NB4 (cell line): ENCODE measurements at places on chromosomes 7 and 10.

- DNase-seq, result peak; percentile 68
Measured at GRCh38 chr7:116511552-116512519, 12.3 kb downstream of the CAV2 start.

DNA sequence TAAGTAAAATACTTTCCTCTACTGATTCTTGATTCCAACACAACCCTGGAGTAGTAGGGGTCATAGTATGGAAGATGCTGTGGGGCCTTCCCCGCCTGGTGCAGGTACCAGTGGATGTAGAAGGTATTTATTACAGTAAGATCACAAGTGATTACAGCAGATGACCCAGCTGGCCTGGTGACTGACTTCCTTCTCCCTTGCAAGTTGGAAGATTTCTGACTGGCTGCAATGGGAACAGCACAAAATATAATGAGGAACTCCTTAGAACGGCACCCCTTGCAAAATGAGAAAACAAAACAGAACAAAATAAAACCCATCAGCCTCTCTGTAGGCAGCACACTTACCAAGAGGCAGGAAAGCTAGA, 61.7 kb upstream of the TARP start:
- no peak for DNase-seq

GRCh38 chr7:32957326-32958045, at the start of gene FKBP9:
Gene FKBP9 (plus strand): TSS chr7:32957440. CDS start chr7:32957574, 134 bp downstream.
- peak; percentile 87 for DNase-seq

GRCh38 chr7:13743226-13743625, 246.2 kb downstream of the ETV1 start:
- DNase-seq, result no peak

- no peak for DNase-seq
Measured at GRCh38 chr7:81433206-81433605, 336.6 kb downstream of the HGF start.

DNA sequence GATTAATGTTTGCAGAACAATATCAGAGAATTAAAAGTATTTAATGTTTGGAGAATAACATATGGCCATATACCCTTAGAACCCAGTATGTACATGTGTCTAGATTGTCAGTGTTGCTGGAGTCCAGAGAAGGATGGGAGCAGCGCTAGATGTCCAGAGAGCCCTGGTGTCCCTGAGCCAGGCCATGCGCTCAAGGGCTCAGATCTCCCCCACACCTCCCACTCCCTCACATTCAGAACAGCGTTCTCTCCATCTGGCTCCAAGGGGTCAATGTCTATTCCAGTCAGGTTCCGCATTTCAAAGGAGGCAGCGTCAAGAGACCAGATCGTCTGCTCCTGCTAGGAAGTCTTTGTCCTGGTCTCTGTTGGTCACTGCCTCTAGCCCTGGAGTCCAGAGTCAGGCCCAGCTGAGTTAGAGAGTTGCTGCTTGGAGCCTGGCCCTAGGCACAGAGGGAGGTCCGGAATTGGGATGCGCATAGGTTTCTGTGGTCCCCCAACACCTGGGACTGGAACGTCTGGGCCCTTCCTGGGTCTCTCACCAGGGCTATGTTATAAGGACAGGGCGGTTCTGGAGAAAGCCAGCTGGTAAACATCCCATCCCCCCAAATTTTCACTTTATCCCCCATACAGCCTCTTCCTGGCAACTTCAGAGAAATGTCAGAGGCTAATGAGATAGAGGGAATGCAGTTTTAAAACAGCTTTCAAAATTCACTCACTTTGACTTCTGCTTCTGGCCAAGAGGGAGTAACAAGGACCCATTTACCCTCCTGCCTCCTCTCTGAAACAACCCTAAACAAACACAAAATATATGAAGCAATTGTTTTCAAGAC, 6.5 kb upstream of the WDR86 start:
- DNase-seq, result peak; percentile 81

- no peak for DNase-seq
Measured at GRCh38 chr7:69746383-69746782, 148.1 kb downstream of the AUTS2 start.

- DNase-seq, result peak; percentile 21
Measured at GRCh38 chr10:29386342-29386999, 97.6 kb downstream of the LYZL1 start.

DNA sequence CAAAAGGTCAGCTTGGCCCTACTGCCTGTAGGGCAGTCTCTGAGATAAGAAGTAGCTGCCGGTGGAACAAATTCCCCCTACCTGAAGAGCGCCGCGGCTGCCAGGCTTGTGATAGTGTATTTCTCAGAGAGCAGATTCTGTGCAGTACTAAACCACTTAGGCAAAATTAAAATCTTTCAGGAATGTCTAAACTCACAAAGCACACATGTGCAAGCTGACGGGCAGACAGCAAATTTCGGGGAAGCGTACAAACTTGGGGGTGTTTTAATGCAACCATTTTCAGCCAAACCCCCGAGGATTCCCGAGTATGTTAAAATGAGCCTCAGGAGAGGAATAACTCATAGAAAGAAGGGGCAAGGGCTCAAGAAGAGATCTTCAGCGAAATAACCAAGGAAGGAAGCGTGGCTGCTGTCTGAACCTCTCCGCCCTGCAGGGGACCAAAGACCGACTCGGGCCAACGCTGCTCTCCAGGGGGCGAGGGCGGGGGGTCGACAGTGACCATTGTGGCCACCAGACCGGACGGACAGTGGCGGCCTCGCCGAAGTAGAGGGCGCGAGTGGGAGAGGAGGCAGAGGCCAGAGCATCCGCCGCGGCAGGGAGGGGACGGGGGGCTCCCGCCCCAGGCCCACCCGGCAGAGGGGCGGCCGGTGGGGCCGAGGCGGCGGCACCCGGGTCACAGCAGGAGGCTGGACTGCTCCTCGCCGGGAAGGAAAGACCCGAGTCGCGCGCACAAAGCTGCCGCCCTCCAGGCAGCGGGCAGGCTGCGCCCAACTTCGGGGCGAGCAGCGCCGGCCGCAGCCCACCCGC, 819 bp downstream of the HYCC1 start:
- DNase-seq, result peak; percentile 66

DNA sequence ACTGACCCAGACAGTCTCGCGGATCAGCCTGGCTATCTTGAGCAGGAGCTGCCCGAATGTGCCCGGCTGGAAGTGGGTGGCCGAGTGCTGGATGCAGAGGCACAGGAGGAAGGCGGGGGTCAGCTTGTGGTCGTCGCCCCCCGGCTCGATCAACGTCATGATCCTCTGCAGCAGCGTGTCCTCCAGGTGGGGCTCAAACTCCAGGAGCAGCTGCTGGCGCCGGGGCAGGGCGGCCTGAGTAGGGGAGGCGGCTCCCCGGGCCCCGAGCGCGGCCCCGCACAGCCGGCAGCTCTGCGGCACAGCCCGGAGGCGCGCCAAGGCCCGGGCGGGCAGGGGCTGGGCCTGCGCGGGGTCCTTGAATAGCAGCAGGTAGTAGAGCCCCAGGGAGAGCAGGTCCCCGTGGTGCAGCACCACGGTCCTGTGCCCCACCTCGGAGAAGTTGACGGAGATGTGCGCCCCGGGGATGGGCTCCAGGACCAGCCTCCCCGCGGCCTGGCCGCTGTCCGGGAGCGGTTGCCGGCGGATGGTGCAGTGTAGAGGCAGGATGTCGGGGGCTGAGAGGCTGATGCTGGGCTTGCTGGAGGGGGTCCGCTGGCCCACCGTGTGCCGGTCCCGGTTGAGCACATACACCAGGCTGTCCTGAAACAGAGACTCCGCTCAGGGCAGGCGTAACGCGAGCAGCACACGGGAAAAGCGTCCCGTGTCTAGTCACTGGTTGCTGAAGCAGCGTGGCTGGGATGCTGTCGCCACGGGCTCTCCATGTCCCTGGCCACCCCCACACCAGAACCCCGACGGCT, 27.0 kb downstream of the PAPOLB start:
- no peak for DNase-seq

GRCh38 chr10:121608469-121609190, 10.4 kb upstream of the FGFR2 start:
- DNase-seq, result peak; percentile 24
